Renal cortex interstitium (tissue), 15 donors: ENCODE measurements at places on chromosomes 4 and X. TPM values are rescaled to one million over a fixed set of nuclear protein-coding genes. Genes with fewer than 3 reads are reported as not detected.

The CFAP47 gene
- polyA plus RNA-seq = 0.76 TPM

The UBE2D3 gene
- polyA plus RNA-seq = 337 TPM

The NSUN7 gene
- 13.3 TPM for polyA plus RNA-seq

The WNK3 gene
- polyA plus RNA-seq = 4.7 TPM

The FGA gene
- 2.0 TPM for polyA plus RNA-seq

The NWD2 gene
- 0.15 TPM for polyA plus RNA-seq

The COL4A6 gene
- polyA plus RNA-seq = 17.8 TPM

The CT45A3 gene
- not detected for polyA plus RNA-seq

The SMS gene
- 163 TPM for polyA plus RNA-seq

The GLRA3 gene
- polyA plus RNA-seq = 0.03 TPM

The SMIM43 gene
- polyA plus RNA-seq = 0.58 TPM

The GPC4 gene
- 20.1 TPM for polyA plus RNA-seq

The BGN gene
- polyA plus RNA-seq = 154 TPM

The FAM199X gene
- 36.3 TPM for polyA plus RNA-seq

The STPG2 gene
- polyA plus RNA-seq = 0.53 TPM

The SPOCK3 gene
- 13.8 TPM for polyA plus RNA-seq

The CHST7 gene
- polyA plus RNA-seq = 2.1 TPM

The SERPINA7 gene
- 0.28 TPM for polyA plus RNA-seq

The EDNRA gene
- polyA plus RNA-seq = 97.2 TPM

The DDIT4L gene
- polyA plus RNA-seq = 3.1 TPM

The CSN1S1 gene
- not detected for polyA plus RNA-seq

The NXF3 gene
- 0.11 TPM for polyA plus RNA-seq

The CSAG3 gene
- not detected for polyA plus RNA-seq

The TAF7L gene
- 0.62 TPM for polyA plus RNA-seq
